ENCODE measurements at places on chromosomes 4 and X.

GRCh38 chr4:83195269-83195668, 80.7 kb upstream of the PLAC8 start:
- no peak for DNase-seq

- DNase-seq, result no peak
Measured at GRCh38 chrX:65723706-65724105, 56.3 kb downstream of the MSN start.

- DNase-seq, result no peak
Measured at GRCh38 chr4:24514808-24515207, 69.5 kb downstream of the DHX15 start.

GRCh38 chr4:2923141-2923551, 40.1 kb downstream of the NOP14 start:
- no peak for DNase-seq

- no peak for DNase-seq
Measured at GRCh38 chr4:15186149-15186548, 183.9 kb downstream of the CPEB2 start.

DNA sequence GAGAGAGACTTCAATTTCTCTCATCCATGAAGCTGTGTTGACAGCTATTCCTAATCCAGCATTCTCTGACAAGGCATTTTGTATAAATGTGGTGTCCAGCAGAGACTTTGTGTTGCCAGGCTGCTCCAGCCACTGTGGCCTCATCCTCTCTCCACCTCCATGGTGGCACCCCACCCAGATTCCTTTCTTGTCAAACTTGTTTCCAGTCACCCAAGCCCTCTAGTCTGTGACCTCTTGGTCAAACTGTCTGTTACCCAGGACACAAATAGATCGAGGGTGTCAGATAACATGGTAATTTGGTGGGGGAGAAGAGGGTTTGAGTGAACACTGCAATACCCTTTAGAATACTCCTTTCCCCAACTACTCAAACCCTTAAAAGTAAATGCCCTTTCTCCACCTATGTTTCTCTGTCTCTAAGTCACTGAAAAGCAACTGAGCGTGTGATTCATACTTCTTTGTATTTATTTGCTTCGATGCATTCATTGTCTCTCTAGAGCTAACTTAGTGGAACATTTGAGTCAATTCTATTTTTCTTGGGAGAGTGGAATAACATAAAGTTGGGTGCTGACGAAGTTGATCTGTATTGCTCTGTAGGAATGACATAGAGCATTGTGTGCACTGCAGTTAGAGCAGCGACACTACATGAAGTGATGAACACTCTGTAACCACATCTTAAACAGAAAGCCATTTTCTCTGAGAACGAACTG, 13.7 kb downstream of the PITX2 start:
- DNase-seq, result no peak

GRCh38 chr4:81356621-81357020, 115.1 kb downstream of the RASGEF1B start:
- DNase-seq, result no peak

DNA sequence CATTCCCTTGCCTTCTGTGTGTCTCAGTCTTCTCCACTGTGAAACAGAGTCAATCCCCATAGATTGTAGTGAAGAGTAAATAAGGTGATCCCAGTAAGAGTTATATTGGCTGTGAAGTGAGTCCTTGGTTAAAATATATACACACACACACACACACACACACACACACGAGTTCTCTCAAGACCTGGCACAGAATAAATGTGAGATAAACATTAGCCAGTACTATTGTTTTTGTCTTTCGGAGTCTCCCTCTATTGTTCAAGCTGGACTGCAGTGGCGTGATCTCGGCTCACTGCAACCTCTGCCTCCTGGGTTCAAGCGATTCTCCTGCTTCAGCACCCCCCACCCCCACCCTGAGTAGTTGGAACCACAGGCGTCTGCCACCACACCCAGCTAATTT, 44.8 kb upstream of the FAM156A start:
- no peak for DNase-seq

- no peak for DNase-seq
Measured at GRCh38 chr4:61938250-61938846, 738.2 kb downstream of the ADGRL3 start.

Measured in heart right ventricle (tissue), 16 donors.